ENCODE measurements at places on chromosomes 6 and 20.

- DNase-seq = no peak
These were observed 55.2 kb upstream of the RREB1 start for GRCh38 chr6:7052443-7053011.

DNA sequence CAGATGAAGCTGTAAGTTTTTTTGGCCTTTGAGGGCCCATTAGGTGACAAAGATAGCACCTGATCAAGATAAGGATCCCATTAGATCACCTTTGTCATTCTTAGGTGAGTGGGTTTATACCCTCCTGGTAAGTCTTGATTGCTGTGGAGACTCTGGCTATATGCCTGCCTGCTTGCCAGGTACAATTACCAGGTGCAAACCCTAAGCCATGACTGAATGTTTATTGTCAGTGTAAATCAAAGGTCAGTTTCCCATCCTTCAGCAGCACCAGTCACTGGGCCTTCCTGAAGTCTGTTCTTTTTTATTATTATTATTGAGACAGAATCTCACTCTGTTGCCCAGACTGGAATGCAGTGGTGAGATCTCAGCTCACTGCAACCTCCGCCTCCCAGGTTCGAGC is 106.4 kb upstream of the FOXO3 start:
- no peak for DNase-seq

GRCh38 chr6:106979435-106979884 is 4.9 kb upstream of the CD24 start:
- peak; percentile 62 for DNase-seq

- DNase-seq = no peak
These were observed 54.2 kb upstream of the ADGRF1 start for GRCh38 chr6:47096211-47096895.

GRCh38 chr6:159521962-159522361 is 171.1 kb downstream of the SOD2 start:
- DNase-seq = no peak

DNA sequence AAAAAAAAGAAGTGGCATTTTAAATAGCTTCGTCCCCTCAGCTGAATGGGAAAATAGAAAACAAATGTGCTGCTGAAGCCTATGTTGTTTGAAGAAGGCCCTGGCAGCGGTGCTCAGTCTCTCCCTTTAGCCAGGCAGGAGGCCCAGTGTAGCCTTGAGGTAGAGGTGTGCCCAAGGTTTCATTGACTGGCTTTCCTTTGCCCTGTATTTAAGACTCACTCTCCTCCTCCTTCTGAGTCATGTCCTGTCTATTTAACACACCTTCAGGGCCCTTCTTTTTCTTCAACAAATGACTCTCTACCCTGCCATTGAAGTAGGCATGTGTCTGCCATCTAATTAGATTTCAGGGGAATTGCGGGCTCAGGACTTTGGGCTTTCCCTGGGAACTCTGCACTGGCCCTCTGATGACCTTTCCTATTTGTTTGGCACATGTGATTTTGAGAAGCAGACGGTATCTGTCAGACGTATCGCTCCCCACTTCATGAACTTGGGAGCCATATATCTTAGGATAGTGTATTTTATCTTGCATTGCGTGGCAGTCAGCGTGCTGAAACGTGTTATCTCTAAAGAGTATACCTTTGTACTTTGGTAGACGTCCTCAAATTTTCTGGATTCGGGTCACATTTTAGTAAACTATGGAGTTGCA is 4.3 kb downstream of the TJAP1 start:
- no peak for DNase-seq

GRCh38 chr20:38159566-38159956 is 5.5 kb downstream of the TGM2 start:
- no peak for DNase-seq

DNA sequence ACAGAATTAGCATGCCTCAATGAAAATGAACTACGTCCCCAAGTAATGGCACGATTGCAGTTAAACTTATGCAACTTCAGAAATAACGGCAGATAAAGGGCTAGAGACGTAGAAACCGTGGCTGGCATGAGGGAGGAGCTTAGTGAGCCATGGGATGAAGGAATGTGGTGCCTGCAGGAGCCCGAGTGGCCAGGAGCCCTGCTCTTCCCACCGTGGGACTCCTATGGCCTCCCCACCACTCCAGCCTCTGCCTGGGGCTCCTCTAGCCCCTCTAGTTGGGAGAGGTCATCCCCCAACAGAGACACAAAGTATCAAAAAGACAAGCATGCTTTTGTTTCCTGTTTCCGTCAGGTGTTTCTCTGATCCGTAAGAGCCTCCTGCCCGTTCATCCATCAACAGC is 75.1 kb upstream of the BHLHE23 start:
- no peak for DNase-seq

DNA sequence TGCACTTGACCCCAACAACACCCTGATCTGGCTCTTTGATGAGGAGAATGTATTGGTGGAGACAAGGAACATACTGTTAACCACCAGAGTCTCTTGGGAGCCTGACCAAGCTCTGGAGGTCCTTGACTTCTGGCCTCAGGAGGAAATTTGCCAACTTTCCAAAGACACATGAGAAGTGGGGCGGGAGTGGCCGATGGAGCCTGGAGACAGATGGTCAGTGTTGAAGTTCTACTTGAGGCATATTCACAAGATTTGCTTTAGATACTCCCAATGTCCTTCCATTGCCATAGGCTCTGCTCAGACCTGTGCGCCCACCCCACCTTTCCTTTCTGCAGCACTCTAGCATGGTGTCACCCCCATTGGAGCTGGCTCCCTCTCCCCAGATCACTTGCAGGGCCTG is 241.0 kb downstream of the SLC24A3 start:
- DNase-seq = no peak

- no peak for DNase-seq
These were observed 461.3 kb downstream of the GJA1 start for GRCh38 chr6:121896771-121897170.

DNA sequence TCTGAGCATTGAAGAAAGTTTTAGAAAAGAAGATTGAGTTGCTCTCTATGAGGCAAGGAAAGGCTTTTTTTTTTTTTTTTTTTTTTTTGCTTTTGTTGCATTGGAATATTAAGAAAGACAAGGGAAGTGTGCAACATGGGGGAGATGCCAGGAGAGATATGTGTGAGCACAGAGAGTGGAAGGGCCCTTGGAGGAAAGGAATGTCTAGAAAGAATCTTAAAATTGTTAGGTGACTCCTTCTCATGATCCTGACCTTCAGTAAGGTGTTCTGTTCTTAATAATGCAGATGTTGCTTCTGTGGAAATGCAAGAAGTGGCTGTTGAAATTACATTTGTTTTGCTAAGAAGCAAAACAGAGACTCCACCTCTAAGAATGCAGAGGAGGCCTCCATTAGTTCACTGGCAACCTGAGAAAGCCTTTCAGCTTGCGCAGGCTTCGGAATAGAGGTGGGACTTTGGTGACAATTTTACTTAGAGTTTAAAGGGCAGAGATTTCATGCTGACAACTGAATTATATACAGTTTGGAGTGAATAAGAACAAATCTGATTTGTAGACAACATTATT is 118.0 kb upstream of the ASCC3 start:
- DNase-seq = no peak

- DNase-seq = no peak
These were observed 804 bp downstream of the C6orf141 start for GRCh38 chr6:49551078-49551865.

- no peak for DNase-seq
These were observed 327.1 kb upstream of the PRDM1 start for GRCh38 chr6:105759015-105759414.

All from DMS 273 treated with DMSO at 0.1 percent for 48 hours (cell line).